OCI-M1 (cell line): ENCODE measurements at places on chromosomes 5 and 9.
A peak's percentile ranks its signal among the peaks of the same experiment; 100 is the strongest.

- DNase-seq = peak; percentile 83
Measured at GRCh38 chr5:169637085-169637548, at the start of gene DOCK2. Gene DOCK2 (plus strand): TSS chr5:169637275. CDS start chr5:169637327, 52 bp downstream.

DNA sequence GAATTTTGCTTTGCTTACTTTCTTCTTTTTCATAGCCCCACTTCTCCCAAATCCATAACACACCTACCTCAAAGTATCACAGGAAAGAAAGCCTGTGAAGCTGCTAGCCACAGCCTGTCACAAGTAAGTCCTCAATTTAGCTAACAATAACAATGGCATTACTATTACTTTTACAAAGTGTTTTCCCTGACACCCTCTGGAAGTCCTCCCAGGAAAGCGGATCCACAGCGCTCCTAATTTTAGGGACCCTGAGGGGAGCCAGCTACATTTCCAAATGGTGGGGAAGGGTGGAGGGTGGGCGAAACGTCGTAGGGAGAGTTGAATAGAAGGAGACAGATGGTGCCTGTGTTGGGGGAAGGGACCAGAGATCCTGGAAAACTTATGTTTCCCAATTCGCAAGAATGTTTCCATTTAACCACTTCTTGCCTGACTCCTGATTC is 523 bp upstream of the WWC1 start:
- DNase-seq = no peak

DNA sequence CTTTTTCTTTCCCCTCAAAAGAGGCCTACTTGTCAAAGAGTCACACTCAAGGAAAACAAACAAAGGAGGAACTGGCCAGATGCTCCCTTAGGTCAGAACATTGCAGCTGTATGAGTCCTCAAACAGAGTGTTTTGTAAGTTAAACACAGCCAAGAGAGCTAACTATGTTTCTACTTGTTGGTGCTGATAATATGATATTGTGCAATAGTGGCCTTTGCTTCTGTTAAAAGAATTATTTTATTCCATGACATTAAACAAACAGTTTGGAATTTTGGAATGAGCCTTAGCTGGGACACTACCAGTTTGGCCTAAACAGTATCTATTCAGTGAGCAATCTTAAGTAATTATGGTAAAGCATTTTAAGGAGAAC is 56.0 kb upstream of the TPD52L3 start:
- DNase-seq = no peak

DNA sequence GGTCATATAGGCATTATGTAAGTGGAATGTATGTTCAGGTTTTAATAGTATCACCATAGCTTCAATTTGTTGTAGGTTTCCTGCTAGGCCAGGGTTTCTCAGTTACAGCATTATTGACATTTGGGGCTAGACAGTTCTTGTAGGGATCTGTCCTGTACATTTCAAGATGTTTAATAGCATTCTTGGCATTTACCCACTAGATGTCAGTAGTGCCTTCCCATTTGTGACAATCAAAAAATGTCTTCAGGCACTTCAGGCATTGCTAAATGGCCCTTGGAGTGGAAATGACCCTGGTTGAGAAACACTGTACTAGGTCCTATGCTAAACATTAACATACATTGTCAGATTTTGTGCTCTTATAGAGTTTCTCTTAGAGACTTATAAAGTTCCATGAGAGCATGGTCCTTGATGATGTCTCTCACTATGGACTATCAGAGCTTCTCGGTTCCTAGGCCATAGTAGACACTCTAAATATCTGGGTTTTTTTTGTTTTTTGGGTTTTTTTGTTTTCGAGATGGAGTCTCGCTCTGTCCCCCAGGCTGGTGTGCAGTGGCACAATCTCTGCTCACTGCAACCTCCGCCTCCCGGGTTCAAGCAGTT is 1.4 kb downstream of the KIF20A start:
- DNase-seq = peak; percentile 90

GRCh38 chr5:154193701-154194121 is 3.2 kb downstream of the GALNT10 start:
- no peak for DNase-seq

DNA sequence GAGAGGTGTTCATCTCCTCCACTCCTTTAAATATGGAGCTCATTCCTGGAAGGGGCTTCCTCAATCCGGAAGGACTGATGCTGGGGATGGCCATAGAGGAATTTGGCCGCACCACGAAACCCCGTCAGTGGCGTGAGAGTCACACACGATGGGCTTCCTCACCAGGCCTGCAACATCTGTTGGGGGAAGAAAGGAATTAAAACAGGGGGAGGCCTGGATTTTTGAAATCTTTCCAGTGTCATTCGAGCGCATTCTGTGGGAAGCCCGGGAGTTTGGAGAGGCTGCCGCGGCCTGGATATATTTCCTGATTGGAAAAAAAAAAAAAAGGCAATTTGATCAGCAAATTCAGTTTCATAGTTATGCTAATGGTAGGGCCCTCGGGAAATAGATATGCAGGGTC is 76.3 kb upstream of the ORM1 start:
- DNase-seq = no peak

DNA sequence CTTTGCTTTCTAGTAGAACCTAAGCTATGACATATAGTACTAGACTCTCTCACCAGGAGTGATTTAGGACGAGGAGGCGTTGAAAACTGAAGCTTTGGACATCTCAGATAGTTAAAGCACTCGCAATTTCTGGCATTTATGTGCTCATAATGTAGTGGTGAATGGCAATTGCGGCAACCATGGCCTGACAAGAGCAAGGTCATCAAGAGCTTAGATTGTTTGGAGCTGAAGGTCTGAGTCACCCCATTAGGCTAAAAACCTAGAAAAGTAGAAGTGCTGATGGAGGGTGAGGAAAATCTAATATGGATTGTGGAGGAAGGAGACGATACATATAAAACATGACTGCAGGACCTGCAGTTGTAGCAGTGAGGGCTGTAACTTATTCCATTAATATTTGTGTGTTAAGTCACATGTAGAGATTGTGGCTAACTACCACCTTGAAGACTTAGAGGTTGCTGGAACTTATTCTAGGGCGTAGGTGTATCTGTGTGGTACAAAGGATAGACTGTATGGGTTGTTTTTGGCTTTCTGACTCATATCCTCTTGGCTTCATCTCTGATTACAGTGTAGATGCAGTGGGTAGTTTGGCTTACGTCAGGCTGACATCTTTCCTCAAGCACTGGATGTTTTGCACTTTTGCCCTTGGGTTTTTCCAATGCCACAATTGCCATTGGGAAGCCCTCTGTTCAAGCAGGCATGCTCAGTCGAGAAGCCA is 138.9 kb upstream of the CDKN2B start:
- no peak for DNase-seq

- no peak for DNase-seq
Measured at GRCh38 chr5:163910226-163910625, 404.8 kb downstream of the MAT2B start.

DNA sequence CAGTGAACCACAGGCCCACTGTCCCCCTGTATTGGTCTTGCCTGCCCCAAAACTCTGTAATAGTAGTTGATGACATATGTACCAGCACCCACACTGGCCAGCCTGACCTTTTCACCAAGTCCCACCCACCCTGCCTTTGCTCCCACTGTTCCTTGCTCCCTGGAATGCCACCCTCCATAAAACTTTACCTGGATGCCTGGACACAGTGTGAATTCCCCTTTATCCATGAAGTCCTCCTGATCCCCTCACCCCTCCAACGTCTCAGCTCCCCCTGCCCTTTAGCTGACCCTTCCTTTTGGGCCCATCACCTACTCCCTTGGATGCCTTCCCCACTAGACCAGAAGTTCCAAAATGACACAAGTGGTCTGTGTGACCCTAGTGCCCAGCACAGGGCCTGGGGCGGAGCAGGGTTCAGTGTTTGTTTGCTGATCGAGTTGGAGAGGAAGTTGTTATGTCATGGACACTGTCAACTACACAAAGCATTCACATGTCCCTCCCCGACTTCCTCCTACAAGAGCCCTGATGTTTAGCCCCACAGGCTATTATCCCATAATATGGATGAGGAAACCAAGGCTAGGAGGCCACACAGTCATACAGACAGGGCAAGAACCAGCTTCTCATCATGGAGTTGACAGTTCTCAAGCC is 16.1 kb downstream of the AMBP start:
- DNase-seq = no peak

- DNase-seq = no peak
Measured at GRCh38 chr9:104907278-104907951, 20.5 kb downstream of the ABCA1 start.

GRCh38 chr9:135783540-135784245 is 81.7 kb downstream of the KCNT1 start:
- DNase-seq = no peak

DNA sequence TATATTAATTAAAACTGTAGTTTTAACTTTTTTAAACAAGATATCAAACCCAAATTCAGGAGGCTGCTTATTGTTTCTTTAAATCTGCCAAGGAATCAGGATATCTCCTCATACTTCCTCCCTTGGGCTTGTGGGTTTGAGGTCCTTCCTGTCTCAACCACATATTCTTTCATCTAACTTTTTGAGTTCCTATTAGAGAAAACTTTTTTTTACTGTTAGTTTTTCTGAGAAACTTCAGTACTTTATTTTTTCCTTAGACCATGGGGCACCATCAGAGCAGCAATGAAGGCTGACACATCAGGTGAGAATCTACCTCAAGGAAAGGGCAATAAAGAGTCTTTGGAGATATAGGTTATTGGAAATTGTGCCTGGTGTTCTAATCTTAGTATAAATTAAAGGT is 56.7 kb downstream of the TSSK1B start:
- peak; percentile 0 for DNase-seq

DNA sequence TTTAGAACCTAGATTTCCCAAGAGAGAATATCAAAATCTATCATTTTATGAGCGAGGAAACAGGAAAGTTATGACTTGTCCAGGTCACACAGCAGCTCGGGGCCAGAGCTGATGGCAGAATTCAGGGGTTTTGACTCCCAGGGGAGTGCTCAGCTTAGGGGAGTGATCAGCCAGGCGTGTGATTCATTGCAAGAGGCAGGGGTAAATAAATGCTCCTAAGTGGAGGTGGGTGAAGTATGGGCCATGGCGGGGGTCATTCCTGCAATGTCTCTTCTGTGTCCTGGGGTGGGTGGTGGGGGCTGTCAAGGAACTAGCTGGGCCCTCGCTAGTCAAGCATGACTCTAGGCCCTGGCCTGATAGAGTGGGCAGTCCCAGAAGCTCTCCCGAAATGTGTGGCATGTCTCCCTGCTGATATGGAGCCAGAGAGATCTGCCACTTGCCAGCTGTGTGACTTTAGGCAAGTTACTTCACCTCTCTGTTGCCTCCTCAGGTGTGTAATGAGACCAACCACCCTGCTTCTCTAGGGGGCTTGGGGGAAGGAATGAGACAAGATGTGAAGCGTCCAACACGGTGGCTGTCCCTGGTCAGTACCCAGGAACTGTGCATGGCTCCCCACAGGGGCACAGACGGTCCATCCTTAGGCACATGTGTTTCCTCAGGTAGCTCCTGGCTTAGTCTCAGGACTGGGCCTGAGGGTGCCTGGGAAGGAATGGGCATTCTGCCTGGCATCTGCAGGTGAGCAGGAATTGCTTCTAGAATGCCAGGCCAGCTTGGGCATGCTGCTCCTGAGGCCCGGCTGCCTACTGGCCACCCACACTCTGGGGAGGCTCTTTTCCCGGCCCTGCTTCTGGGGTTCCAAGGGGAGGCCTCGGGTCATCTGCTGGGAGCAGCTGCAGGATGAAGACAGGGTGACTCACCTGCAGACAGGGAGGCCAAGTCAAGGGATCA is 36.5 kb upstream of the SH3PXD2B start:
- DNase-seq = no peak

DNA sequence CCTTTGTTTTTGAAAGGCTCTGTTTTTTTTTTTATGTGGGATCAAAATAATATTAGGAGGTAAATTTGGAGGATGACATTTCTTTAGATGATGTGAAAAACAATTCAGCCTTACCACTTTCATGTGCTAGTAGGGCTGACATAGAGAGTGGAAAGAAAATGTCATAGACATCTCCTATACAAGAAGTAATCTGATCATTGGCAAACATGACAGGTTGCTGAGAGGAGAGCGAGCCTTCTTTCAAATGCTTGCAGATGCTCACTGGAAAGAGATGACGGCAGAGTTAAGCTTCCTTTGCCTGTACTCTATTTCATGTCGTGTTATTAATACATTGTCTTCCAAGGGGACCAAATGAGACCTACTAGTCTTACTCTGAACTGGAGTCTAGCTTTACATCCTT is 160.1 kb upstream of the DAP start:
- no peak for DNase-seq

DNA sequence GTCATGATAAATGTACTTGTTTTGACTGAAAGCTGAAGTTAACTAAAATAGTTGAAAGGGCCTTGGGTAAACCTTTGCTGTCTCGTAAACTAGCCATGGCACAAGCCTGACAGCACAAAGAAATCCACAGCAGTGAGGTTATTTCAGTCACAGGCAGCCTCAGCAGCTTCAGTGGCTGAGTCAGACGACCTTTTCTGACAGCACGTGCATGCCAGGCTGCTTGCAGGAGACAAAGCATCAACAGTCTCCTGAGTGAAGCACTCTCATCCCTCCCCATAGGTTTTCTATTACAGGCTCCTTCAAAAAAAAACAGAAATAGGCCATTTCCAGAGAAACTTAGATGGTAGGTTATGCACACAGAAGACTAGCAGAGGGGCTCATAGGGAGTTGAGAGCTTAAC is 34.6 kb downstream of the OXCT1 start:
- no peak for DNase-seq

GRCh38 chr5:123601610-123602009 is 89.6 kb downstream of the CSNK1G3 start:
- no peak for DNase-seq

- no peak for DNase-seq
Measured at GRCh38 chr9:126465977-126466376, 139.3 kb downstream of the MVB12B start.

DNA sequence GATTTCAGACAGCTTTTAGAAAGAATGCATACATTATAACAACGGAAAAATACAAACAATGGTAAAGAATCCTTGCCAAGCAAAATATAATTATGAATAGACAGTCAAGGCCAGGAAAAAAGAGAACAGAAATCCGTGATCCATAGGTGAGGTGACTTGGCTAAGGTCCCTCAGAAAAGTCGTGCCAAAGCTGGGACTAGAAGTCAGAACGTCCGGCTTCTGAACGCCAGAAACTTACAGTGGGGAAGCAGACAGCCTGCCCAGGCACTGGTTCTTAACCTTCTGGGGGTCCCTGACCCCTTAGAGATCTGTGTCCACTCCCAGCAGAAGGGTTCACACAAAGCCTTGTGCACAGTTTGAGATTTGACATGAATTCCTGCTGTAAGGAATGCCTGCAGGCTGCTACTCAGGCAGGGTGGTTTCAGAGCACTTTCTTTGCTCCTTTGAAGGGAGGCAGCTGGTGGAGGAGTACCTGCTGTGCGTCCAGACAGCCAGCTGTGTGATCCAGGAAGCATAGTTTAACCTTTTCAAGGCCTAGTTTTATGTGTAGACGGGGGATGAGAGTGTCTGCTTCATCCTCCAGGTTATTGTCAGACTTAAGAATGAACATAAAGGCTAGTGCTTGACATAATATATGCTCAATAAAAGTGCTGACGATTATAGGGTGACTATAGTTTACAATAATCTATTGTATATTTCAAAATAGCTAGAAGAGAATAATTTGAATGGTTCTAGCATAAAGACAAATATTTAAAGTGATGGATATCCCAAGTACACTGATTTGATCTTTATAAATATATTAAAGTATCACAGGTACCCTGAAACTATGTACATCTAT is 852 bp downstream of the ARHGEF37 start:
- DNase-seq = peak; percentile 13

- DNase-seq = peak; percentile 36
Measured at GRCh38 chr9:124661271-124661670, 109.8 kb downstream of the NR6A1 start.
